ENCODE measurements at places on chromosomes 6 and 20.

- peak; percentile 24 for ATAC-seq
Measured at GRCh38 chr20:36091561-36092397, 62.8 kb upstream of the EPB41L1 start.

- peak; percentile 80 for ATAC-seq
Measured at GRCh38 chr6:31114541-31114878, at the start of gene PSORS1C1. TSS of gene PSORS1C1 (plus strand) at chr6:31114800. CDS start at chr6:31129633, 14,833 bp downstream.

GRCh38 chr20:3788685-3789155 is 2.2 kb upstream of the CENPB start:
- no peak for ATAC-seq

GRCh38 chr6:130296854-130297253 is 69.0 kb upstream of the TMEM200A start:
- no peak for ATAC-seq

- no peak for ATAC-seq
Measured at GRCh38 chr20:2390951-2391675, 10.4 kb downstream of the TGM6 start.

DNA sequence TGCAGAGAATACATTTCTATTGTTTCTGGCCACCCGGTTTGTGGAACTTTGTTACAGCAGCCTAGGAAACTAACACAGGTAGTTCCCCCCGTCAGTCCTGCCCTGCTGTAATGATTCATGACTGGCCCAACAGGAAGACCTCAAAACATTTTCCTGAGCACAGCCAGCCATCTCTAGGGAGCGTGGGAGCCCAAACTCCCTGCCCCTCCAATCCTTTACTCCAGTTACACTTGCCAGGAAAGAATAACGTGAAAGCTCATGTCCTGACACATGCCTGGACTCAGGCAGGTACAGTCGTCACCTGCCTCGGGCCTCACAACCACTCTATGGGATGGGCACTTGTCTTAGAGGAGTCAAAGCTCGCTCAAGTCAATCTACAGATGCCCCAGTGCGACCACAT is 8.4 kb downstream of the TXNDC5 start:
- peak; percentile 89 for ATAC-seq

GRCh38 chr20:43914311-43915210 is at the start of gene TOX2:
TSS of gene TOX2 (plus strand) at chr20:43914852. CDS start at chr20:43914892, 40 bp downstream.
- peak; percentile 44 for ATAC-seq

DNA sequence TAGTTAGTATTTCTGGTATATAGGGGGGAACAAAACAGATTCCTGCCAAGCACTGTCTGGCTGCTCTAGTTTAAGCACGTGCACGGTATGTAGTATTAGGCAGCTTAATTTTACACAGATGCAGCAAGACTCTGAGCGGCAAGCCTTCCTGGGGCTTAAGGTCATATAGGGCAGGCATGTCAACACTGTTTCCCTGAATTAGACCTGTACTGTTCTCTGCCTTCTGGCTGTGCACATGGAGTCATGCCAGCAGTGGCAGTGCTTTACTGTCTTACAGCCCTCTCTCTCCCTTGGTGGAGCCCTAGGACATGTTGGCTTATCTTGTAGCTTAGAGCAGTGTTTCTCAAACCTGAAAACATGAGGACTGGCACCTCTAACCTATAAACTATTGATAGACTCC is 56.6 kb downstream of the PHF20 start:
- peak; percentile 80 for ATAC-seq

GRCh38 chr20:54174457-54175175 is 830 bp upstream of the CYP24A1 start:
- ATAC-seq, result no peak

GRCh38 chr20:51712501-51713212 is 55.5 kb downstream of the ATP9A start:
- ATAC-seq, result no peak

- no peak for ATAC-seq
Measured at GRCh38 chr20:17543531-17544131, 12.5 kb upstream of the BFSP1 start.

GRCh38 chr6:109262261-109262660 is 120.0 kb downstream of the CD164 start:
- ATAC-seq, result no peak

GRCh38 chr20:10040070-10040975 is 5.5 kb downstream of the ANKEF1 start:
- no peak for ATAC-seq

GRCh38 chr20:20199361-20200160 is 147.2 kb downstream of the CFAP61 start:
- ATAC-seq, result no peak

DNA sequence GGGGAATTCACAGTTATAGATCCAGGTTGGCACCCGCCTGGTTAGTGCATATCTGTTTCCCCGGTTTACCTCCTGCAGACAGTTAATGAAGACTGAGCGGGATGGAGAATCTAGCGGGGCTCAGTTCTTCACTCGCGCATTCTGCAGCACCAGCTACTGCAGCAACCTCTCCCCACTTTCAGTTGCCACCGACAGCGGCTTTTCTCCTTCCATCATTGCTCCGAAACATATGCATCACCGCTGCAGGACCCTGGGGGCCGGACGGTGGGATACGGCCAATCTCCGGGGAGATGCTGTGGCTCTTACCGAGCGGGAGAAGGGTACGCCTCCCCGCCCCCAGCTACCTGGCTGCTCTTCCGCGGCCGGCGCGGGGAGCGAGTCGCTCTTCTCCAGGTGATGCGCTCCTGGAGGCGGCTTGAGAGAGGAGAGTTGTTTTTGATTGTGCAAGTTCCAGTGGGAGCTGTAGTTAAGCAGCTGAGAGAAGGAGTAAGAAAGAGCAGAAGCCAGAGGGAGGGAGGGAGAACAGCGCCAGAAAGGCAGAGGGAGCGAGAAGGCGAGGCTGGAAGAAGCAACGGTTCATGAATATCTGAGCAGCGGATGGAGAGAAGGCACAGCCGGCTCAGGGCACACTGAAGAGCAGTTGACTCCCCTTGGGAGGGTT is at the start of gene SGK1:
SGK1 (minus strand) TSS at position 642 of the 661 bp plus-strand sequence. CDS start 652 bp downstream, outside the sequence.
- peak; percentile 53 for ATAC-seq

GRCh38 chr6:163085861-163086623 is 328.5 kb upstream of the QKI start:
- ATAC-seq, result no peak

DNA sequence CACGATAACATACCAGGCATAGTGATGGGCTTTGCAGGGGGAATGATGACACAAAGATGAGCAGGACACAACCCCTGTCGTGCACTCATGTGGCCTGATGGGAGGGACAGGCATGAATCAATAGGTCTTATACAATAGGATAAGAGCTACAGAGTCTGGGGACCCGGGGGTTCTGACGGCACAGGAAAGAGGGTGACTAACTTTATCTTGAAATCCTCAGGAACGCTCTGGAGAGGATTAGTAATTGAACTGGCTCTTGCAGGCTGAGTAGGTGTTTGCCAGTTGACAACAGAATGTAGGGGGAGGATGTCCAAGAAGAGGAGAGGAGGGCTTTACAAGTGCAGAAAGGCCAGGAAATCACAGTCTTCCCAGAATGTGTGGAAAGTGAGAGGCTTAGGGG is 219.9 kb upstream of the ECI2 start:
- no peak for ATAC-seq

- no peak for ATAC-seq
Measured at GRCh38 chr6:35018182-35018519, 123.0 kb downstream of the TCP11 start.

DNA sequence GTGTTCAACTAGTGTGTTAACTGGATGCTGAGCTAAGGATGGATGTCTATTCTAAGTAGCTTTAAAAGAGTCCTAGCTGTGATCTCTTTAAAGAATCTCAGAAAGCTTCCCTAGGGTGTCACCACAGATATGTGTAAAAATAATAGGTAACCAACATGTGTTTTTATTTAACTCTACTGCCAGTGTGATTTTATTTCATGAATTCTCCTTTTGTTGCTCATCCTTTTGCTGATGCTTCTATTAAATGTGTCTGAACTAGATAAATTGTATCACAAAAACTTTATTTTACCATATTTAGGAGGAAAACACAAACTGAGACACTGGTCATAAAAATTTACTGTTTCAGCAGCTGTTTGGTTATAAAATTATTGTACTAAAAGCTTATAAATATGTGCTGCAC is 809.4 kb upstream of the CITED2 start:
- ATAC-seq, result no peak

DNA sequence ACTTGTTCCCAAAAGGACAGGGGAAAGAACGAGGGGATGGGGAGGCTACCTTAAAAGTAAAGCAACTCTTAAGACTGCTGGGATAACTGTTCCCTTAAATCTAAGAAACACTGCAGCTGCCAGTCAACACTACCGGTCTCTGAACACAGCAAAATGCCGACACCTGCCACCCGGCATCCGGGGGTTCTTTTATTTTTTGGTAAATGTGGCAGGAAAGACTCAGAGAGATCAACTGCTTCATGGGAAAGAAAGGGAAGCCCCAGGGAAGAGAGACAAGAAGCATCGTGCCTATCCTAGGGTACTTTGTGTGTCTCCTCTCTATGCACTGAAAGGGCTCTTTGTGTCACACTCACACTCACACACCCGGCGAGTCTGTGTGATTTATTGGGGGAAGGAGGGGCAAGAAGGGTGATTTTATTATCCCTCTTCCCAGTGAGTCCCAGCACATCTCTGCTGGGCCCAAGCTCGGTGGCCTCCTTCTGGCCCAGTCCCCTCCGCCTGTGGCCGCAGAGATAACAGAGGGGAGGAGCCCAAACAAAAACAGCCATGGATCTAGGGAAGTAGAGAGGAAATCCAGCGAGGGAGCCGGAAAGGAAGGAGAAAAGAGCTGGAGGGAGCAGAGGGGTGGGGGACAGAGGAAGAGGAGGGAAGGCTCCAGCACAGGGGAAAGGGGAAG is 1.4 kb downstream of the FYN start:
- no peak for ATAC-seq

DNA sequence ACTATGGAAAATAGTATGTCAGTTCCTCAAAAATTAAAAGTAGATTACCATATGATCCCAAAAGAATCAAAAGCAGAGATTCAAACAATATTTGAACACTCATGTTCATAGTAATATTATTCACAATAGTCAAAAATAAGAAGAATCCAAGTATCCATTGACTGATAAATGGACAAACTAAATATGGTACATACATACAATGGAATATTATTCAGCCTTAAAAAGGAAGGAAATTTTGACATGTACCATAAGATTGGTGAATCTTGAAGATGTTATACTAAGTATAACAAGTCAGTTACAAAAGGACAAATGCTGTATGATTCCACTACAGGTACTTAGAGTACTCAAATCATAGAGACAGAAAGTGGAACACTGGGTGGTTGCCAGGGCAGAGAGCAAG is 88.3 kb upstream of the TMEM30A start:
- ATAC-seq, result no peak

DNA sequence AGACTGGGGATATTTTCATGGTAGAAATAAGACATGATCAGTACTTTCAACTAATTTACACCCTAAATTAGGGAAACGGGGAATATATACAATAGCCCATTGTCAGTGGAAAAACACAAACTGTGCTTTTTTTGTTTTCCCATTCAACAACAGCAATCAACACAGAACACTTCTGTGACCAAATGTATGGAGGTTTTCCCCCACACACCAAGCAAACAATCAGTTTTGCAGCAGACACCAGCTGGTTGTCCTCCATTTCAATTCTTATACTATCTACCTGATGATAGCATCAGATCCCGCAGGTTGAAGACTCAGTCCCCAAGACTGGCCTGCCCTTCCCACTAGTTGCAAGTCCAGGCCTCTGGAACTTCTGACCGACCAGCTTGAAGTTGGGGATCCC is 4.5 kb downstream of the HINT3 start:
- ATAC-seq, result no peak

DNA sequence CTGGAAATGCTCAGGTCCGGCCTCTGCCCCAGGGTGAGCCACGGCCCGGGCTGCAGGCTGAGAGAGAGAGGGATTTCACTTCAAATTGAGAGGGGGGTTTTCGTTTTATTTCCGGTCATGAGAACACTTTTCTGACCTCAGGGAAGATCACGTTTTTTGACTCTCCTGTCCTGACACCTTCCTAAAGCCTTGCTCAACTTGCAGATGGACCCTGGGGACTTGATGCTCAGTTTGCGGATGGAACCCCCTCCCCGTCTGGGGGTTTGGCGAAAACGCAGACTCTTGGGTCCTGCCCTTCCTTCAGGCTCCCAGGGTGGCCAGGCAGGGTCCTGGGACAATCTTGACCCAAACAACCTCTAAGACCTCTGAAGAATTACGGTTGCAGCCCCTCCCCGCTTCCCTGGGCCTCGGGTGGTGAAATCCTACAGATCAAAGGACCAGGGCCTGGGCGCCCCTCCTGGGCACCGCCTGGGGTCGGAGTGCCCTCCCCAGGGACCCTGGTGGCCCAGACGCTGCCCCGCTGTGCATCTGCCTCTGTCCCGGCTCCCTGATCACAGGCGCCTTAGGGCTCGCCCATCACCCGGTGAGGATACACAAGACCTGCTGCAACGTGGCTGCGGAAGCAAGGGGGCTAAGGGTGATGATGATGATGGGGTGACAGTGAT is 148.2 kb downstream of the ERMARD start:
- ATAC-seq, result no peak

DNA sequence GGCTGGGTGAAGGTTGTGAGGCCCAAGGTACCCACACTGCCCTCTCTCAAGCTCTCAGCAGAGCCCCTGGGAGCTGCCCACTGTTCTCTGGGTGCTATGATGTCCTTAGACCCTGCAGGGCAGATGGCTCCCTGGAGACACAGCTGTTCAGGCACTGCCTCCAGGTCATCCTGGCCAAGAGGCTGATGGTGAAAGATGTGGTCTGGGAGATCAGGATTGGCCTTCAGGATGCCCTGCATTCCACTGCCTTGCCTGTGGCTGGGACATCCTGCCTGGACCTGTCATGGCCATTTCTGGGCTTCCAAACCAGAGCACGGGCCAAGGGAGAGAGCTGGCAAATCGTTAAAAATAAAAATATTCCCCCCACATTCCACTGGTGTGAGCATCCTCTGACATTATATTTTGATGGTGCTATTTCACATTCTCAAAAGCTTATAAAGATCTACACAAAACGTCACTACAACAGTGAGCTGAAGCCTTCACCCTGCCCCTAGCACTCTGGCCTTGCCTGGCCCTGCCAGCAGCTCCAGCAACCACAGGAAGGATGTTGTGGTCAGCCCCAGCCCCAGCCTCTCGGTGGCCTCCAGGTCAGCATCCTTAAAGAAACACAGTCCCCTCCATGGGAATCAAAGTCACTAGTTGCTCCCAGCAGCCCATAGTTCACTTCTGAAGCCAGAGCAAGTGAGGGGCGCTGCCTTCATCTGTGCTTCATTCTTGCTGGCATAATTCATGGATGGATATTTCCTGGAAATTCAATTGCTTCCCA is 13.5 kb upstream of the KCNK16 start:
- ATAC-seq, result no peak

- ATAC-seq, result no peak
Measured at GRCh38 chr6:165245701-165246100, 63.7 kb downstream of the C6orf118 start.

GRCh38 chr20:38995536-38996044 is 33.4 kb downstream of the DHX35 start:
- no peak for ATAC-seq
